Neuronal stem cell (in vitro differentiated cells): ENCODE measurements at places on chromosomes 5 and 9.

DNA sequence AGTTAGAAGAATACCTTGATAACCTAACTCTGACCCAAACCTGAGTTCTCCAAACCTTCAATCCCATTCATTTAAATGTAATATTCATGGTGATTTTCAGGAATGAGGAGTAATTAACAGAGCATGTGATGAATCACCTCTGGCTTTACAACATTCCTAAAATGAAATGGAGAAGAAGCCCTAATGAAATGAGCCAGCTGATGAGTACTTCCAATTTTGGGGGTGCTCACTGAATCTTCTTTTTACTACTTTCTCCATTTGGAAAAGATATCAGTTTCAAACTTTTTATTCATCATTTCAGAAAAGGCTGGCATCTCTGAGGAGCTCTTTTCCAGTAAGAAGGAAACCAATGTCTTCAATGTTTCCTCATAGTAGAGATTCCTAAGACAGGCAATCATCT is 2.9 kb upstream of the SPINK5 start:
- no peaks in the 10 kb centered on the region for H3K36me3 ChIP-seq
- H3K27ac ChIP-seq = no peak overlapping the region
- no peak for DNase-seq
- no peak overlapping the region for H3K4me3 ChIP-seq

- no peak overlapping the region for H3K27ac ChIP-seq
- H3K4me1 ChIP-seq = no peaks in the 10 kb centered on the region
- H3K36me3 ChIP-seq = no peaks in the 10 kb centered on the region
- DNase-seq = no peak
Observed at GRCh38 chr5:13997514-13997913, 53.0 kb upstream of the DNAH5 start.

- H3K36me3 ChIP-seq = no peaks in the 10 kb centered on the region
- DNase-seq = no peak
- no peak overlapping the region for H3K27ac ChIP-seq
- no peaks in the 10 kb centered on the region for H3K4me1 ChIP-seq
- H3K4me3 ChIP-seq = no peak overlapping the region
- no peaks in the 10 kb centered on the region for H3K27me3 ChIP-seq
Observed at GRCh38 chr5:63987053-63987452, 24.8 kb upstream of the HTR1A start.

GRCh38 chr5:72428669-72429068 is 78.5 kb downstream of the ZNF366 start:
- H3K4me3 ChIP-seq = no peak overlapping the region
- no peaks in the 10 kb centered on the region for H3K27me3 ChIP-seq
- peaks cover 9% of the 10 kb centered on the region for H3K4me1 ChIP-seq
- H3K27ac ChIP-seq = no peak overlapping the region

DNA sequence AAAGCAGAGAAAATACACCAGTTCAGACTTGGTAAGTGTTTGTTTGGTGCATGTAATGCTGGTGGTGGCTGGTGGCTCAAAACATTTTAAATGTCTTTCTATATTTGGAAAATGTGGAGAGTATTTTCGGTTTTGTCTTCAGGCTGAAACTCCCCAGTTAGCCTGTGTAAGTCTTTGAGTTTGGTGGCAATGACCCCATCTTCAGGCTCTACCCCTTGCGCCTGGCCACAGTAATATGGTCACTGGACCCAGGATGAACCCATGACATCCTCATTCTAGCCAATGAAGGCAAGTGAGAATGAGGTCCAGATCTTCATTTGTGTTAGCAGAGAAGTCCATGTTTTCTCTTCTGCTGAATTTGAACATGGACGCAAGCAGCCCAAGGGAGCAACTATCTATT is 422.6 kb downstream of the BRINP1 start:
- H3K36me3 ChIP-seq = no peaks in the 10 kb centered on the region
- no peaks in the 10 kb centered on the region for H3K27me3 ChIP-seq
- no peak overlapping the region for H3K27ac ChIP-seq

DNA sequence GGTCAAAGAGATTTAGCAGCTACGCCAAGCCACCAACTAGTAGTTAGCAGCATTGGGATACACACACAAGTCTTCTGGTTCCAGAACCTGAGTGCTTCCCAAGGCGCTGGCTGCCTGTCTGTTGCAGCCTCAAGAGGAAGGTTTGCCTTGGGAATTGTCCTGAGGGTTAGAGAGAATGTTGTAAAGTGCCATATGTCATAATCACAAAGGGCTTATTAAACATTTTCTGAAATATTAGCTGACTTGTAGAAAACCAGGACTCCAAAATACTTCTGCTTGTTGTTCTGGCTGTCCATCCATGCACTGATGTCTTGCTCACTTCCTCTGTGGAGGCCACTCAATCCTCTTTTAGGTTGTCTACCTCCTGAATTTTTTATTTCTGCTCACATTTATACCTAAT is 46.3 kb downstream of the SLC36A1 start:
- no peak for DNase-seq
- H3K4me3 ChIP-seq = no peak overlapping the region
- H3K36me3 ChIP-seq = no peaks in the 10 kb centered on the region
- H3K27ac ChIP-seq = no peak overlapping the region

GRCh38 chr5:138974227-138975063 is 99.3 kb upstream of the LRRTM2 start:
- no peaks in the 10 kb centered on the region for H3K27me3 ChIP-seq
- no peak for DNase-seq
- no peak overlapping the region for H3K4me3 ChIP-seq
- H3K27ac ChIP-seq = peak overlapping the region; percentile 6

- H3K27me3 ChIP-seq = no peaks in the 10 kb centered on the region
- peaks cover 29% of the 10 kb centered on the region for H3K36me3 ChIP-seq
- peaks cover 2% of the 10 kb centered on the region for H3K4me1 ChIP-seq
- DNase-seq = no peak
Observed at GRCh38 chr9:68975365-68976043, 38.4 kb downstream of the PRKACG start.

- no peak overlapping the region for H3K4me3 ChIP-seq
- DNase-seq = no peak
- no peaks in the 10 kb centered on the region for H3K27me3 ChIP-seq
- no peak overlapping the region for H3K27ac ChIP-seq
- no peaks in the 10 kb centered on the region for H3K4me1 ChIP-seq
- no peaks in the 10 kb centered on the region for H3K36me3 ChIP-seq
Observed at GRCh38 chr5:159825551-159826051, 90.7 kb upstream of the ADRA1B start.

- H3K4me3 ChIP-seq = no peak overlapping the region
- no peak overlapping the region for H3K27ac ChIP-seq
- no peaks in the 10 kb centered on the region for H3K27me3 ChIP-seq
- H3K4me1 ChIP-seq = no peaks in the 10 kb centered on the region
Observed at GRCh38 chr9:79193001-79193400, 378.8 kb upstream of the TLE4 start.

DNA sequence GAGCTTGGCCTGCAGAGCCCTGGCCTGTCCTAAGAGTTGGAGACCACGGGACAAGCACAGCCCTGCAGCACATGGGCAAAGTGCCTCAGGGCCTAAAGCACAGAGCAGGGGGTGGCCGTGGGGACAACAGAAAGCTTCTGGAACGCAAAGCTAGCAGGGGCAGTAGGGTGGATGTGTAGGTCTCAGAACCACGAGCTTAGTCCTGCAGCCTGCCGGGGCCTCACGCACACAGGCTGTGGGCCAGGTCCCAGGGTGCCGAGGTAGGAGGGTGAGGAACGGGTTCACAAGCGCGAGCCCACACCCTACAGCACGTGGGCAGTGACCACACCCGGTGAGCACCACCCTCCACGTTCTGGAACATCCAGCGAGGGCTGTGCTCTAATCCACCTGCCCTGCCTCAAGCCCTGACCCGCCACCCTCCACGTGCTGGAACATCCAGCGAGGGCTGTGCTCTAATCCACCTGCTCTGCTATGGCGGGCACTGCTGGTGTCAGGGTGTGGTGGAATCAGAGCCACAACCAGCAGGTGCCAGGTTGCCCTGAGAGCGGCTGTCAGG is 9.3 kb downstream of the CLPTM1L start:
- H3K4me1 ChIP-seq = no peaks in the 10 kb centered on the region
- H3K27me3 ChIP-seq = no peaks in the 10 kb centered on the region
- H3K36me3 ChIP-seq = peaks cover 90% of the 10 kb centered on the region
- DNase-seq = no peak
- H3K4me3 ChIP-seq = no peak overlapping the region
- no peak overlapping the region for H3K27ac ChIP-seq

GRCh38 chr9:93896093-93896492 is 59.1 kb downstream of the BARX1 start:
- DNase-seq = no peak
- no peak overlapping the region for H3K27ac ChIP-seq
- no peaks in the 10 kb centered on the region for H3K4me1 ChIP-seq
- H3K36me3 ChIP-seq = no peaks in the 10 kb centered on the region
- no peak overlapping the region for H3K4me3 ChIP-seq

DNA sequence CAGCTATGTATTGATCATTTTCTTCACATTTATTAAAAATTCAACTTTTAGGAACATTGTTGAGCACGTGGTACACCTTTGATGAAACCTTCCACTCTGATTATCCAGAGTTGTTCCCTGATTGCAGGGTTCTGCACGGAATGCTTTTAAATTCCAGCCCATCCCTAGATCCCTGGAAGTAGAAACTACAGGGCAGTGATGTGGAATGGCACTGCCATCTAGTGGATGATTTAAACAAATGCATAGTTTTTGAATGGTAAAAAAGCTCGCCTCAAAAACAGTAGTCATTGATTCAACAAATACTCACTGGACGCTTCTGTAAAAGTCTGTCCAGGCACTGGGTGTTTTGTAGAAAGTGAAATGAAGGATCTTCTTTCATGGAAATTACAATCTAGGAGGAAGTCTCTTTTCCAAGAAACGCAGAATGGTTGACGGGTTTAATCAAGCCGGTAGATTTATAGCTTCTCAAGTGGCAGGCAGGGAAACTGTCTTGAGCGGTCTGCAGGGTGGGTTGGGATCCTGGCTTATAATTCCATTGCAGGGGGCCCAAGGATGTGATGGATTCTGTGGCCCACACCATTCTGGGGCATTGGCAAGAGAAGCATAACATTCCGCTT is 118.4 kb downstream of the ARHGAP26 start:
- DNase-seq = peak; percentile 46
- H3K36me3 ChIP-seq = no peaks in the 10 kb centered on the region
- H3K27me3 ChIP-seq = no peaks in the 10 kb centered on the region
- no peak overlapping the region for H3K27ac ChIP-seq

DNA sequence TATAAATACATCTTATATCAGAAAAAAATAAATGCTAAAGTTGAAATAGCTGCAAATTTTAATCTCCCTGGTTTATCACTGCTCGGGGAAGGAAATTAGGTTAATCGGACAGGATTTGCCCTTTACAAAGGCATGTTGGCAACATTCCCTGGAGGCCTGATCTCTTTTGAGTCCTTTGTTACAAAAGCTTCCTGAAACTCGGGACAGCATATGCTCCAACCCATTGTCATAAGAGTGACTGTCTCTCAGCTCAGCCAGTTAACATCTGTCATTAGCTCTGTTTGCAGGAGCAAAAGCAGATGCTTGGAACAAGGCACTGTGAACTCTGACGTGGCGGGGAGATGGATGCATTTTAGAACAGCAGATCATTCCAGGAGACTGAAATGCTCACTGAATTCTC is 80.6 kb downstream of the MYO10 start:
- no peak overlapping the region for H3K4me3 ChIP-seq
- DNase-seq = peak; percentile 54
- H3K27ac ChIP-seq = peak overlapping the region; percentile 40
- no peaks in the 10 kb centered on the region for H3K36me3 ChIP-seq
- peaks cover 26% of the 10 kb centered on the region for H3K4me1 ChIP-seq
- H3K27me3 ChIP-seq = no peaks in the 10 kb centered on the region

DNA sequence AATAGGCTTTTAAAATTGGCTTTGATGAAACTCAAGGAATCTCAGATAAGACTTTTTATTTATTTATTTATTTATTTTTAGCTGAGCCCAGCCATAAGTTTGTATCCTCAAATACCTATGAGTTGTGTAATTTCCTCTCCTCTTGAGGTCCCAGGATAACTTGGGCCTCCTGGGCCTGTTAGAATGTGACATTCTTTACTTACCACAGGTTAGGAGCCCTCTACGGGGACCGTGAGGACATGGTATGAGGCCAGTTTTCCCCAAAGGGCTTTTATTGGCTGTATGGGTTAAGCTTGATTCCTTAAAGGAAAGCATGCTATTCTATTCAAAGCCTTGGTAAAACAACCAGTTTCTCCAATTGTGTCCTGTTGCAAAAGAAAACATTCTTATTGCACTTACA is 16.9 kb downstream of the SHISAL2B start:
- no peak overlapping the region for H3K4me3 ChIP-seq
- no peak for DNase-seq
- H3K27me3 ChIP-seq = no peaks in the 10 kb centered on the region
- H3K27ac ChIP-seq = no peak overlapping the region

- no peak overlapping the region for H3K27ac ChIP-seq
- no peaks in the 10 kb centered on the region for H3K36me3 ChIP-seq
Observed at GRCh38 chr5:176418251-176418650, 1.9 kb upstream of the CLTB start.

DNA sequence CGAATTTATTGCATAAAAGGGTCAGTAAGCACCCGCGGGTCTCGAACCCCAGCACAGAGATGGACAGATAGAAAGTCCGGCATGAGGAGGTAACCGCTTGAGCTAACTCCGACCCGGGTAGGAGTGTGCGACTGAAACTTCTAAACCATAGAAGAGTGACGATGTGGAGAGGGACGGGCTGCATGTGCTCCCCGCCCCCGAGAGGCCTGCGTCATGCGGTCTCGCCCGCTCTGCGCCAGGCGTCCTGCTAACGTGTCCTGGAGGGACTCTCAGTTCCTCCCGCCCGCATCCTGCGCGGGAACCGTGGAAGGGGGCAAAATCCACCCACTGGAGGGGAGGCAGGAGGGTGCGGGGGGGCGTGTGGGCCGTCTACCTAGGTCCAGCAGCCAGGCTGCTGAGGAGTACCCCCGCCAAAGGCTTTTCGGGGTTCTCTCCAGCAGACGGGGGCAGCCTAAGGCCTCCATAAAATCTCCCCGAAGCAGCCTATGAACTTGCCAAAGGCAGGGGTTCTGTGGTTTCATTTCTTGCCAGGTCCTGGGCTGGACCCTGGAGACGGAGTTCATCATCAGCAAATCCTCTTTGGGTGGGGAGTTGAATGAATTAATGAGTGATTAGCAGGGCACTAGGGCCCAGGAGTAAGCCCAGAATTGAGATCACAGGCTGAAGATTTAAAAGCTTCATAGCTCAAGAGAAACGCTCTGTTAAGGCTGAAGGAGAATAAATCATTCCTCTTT is 51.9 kb downstream of the TGFBI start:
- no peaks in the 10 kb centered on the region for H3K4me1 ChIP-seq
- H3K36me3 ChIP-seq = no peaks in the 10 kb centered on the region
- peak; percentile 88 for DNase-seq
- H3K27ac ChIP-seq = no peak overlapping the region

DNA sequence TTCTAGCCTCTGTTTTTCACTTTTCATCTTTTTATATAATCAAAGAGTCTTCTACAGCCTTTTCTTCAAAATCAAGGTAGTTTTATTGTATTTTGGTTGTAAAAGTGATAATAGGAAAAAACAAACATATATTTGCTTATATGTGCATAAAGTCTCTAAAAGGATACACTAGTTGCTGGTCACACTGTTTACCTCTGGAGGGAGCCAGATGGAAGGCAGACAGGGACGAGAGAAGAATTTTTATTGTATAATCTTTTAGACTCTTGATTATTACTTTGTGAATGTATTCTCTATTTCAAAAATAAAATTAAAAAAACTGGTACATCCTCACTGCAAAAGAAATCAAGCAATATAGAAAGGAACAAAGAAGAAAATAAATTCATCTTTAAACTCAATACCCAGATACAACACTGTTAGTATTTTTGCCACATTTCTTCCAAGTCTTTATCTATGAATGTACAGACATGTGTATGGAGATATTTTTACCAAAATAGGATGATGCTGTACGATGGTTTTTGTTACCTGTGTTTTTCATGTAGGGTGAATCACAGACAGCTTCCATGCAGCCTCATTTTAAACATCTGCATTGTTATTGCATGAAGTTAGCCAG is 6.1 kb upstream of the RNF183 start:
- no peak for DNase-seq
- no peak overlapping the region for H3K4me3 ChIP-seq
- H3K4me1 ChIP-seq = peaks cover 4% of the 10 kb centered on the region
- H3K36me3 ChIP-seq = no peaks in the 10 kb centered on the region
